ENCODE measurements at places on chromosomes 16 and 17. TPM values are rescaled to one million over a fixed set of nuclear protein-coding genes. Genes with fewer than 3 reads are reported as not detected.

Gene KRTAP9-4
- total RNA-seq, result not detected

Gene KIF1C
- 49.6 TPM for total RNA-seq

Gene KRTAP1-3
- total RNA-seq, result not detected

Gene VTN
- 0.11 TPM for total RNA-seq

Gene PDIA2
- total RNA-seq, result 0.12 TPM

Gene UTS2R
- not detected for total RNA-seq

Gene TNFRSF17
- total RNA-seq, result not detected

Gene CDH13
- 133 TPM for total RNA-seq

Gene RNU2-1
- total RNA-seq, result not detected

Gene SALL1
- 6.0 TPM for total RNA-seq

Gene SGF29
- 10.0 TPM for total RNA-seq

Gene COG4
- 76.6 TPM for total RNA-seq

Measured in uterine smooth muscle cell (primary cell).